ENCODE measurements at places on chromosomes 16 and 17. TPM values are rescaled to one million over a fixed set of nuclear protein-coding genes. Genes with fewer than 3 reads are reported as not detected.

Gene KRT33B
- 0.29 TPM for total RNA-seq

Gene CACNG4
- 0.29 TPM for total RNA-seq

Gene RARA
- total RNA-seq, result 21.9 TPM

Gene MLKL
- 19.6 TPM for total RNA-seq

Gene UBE2I
- total RNA-seq, result 112 TPM

Gene WDR45B
- total RNA-seq, result 94.4 TPM

Gene AGRP
- not detected for total RNA-seq

Gene HOXB8
- total RNA-seq, result 21.4 TPM

Gene USH1G
- total RNA-seq, result not detected
